IMR-90 (cell line): ENCODE measurements at places on chromosomes 2 and 18. TPM values are rescaled to one million over a fixed set of nuclear protein-coding genes. Genes with fewer than 3 reads are reported as not detected.

TRAF3IP1 gene
- total RNA-seq = 5.9 and 6.9 TPM in 2 replicates

WDR35 gene
- 8.1 and 12.2 TPM in 2 replicates for total RNA-seq

SPEG gene
- 6.8 and 7.8 TPM in 2 replicates for total RNA-seq

GRB14 gene
- total RNA-seq = not detected in 2 replicates

SGO2 gene
- total RNA-seq = 6.3 and 16.9 TPM in 2 replicates

C18orf32 gene
- 3.6 and 4.7 TPM in 2 replicates for total RNA-seq

FAM124B gene
- not detected in 2 replicates for total RNA-seq

GPR155 gene
- total RNA-seq = 3.4 and 4.4 TPM in 2 replicates

ANKRD30BL gene
- not detected in 2 replicates for total RNA-seq

ANO7 gene
- total RNA-seq = 0.36 and 0.56 TPM in 2 replicates
